ENCODE measurements at places on chromosomes 2 and 18.

GRCh38 chr2:123566291-123566946 lies 458.7 kb upstream of the CNTNAP5 start:
- no peak for DNase-seq

GRCh38 chr18:54671291-54671881 lies 80.3 kb downstream of the DYNAP start:
- DNase-seq = peak; percentile 50

DNA sequence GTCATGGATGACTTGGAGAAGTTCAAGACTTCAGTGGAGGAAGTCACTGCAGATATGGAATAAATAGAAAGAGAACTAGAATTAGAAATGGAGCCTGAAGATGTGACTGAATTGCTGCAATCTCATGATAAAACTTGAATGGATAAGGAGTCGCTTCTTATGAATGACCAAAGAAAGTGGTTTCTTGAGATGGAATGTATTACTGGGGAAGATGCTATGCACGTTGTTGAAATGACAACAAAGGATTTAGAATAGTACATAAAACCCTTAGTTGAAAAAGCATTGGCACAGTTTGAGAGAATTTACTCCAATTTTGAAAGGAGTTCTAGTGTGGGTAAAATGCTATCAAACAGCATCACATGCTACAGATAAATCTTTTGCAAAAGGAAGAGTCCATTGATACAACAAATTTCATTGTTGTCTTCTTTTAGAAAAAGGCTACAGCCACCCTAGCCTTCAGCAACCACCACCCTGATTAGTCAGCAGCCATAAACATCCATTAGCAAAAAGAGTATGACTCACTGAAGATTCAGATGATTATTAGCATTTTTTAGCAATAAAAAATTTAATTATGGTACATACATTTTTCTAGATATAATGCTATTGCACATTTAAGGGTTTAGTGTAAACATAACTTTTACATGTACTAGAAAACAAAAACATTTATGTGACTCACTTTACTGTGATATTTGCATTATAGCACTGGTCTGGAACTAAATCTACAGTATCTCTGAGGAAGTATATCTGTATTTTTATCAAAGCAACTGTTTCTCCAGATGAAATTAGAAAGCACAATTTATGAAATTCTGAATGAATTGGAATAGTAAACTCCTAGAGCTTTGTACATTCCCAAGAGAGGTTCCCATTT lies 110.5 kb upstream of the TACR1 start:
- no peak for DNase-seq

- peak; percentile 75 for DNase-seq
These were observed 100.5 kb upstream of the UNC80 start for GRCh38 chr2:209671020-209671680.

- no peak for DNase-seq
These were observed 37.0 kb upstream of the MTCL1 start for GRCh38 chr18:8668381-8668780.

- DNase-seq = no peak
These were observed 121.2 kb downstream of the SATB2 start for GRCh38 chr2:199336546-199336945.

GRCh38 chr18:58871514-58872420 lies 7.1 kb downstream of the ZNF532 start:
- DNase-seq = no peak

GRCh38 chr18:35467624-35468016 lies 30.1 kb downstream of the INO80C start:
- no peak for DNase-seq

DNA sequence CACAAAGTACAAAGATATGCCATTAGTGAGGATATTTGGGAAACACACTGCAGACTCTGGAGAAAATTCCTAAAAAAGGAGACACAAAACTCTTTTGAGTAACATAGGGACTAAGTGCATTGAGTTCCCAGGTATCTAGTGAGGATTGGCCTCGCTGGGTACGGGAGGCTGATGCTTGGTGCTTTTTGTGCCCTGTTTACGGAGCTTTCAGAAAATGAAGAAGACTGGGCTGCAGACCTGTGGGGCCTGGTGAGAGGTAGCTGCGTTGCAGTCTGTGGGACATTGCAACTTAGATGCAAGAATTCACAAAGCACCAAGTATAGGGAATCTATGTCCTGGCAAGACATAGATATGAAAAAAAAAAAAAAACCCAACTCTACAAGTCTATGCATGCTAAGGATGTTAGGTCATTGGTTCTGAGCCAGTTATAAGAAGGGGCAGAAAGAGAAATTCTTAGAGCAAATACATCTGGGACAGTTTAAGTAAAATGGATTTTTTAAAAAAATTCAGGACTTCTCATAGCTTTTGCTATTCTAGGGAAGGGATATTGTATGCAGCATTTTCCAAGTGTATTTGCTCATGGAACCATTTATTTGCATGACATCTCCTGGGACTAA lies 156.0 kb downstream of the SLC4A3 start:
- DNase-seq = no peak

- peak; percentile 19 for DNase-seq
These were observed 79.2 kb upstream of the SETBP1 start for GRCh38 chr18:44601447-44601846.

DNA sequence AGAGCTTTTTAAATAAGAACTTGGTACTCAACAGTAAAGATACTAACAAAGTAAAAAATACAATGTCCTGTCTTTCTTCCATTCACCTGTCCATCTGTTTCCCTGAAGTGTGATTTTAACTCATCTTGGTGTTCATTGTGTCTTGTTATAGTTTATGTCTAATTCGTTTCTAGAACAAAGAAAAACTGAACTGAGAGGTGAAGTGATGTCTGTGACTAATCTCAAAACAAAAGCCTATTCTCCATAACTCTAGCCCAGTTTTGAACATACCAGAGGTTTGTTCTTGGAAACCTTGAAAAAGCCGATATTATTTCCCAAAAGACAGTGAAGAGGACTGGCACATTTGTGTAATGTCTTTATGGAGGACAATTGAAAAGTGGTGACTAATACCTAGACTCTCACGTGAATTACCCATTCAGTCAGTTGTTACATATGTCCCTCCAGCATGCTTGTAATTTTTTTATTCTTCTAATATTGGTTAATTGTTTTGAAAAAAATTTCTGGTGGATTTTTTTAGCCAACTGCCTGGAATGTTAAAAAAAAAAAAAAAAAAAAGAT lies 725.8 kb downstream of the SATB2 start:
- DNase-seq = no peak

GRCh38 chr2:2547911-2548310 lies 216.8 kb upstream of the MYT1L start:
- no peak for DNase-seq

DNA sequence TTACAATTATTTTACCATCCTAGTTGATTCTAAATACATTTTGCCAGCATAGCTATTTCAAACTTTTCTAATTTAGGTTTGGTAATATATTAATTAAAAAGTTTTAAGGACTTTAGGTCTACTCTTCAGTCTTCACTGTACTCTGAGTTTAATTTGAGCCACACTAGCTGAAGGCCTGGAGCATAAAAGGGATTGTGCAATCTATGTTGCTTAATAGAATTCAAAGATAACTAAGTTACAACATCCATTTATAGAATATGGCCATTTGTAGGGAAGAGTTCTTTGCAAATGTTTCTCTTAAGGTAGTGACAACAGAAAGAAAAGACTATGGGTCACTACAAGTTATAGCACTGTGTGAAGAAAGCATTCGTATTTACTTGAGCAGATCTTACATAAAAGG lies 702.2 kb upstream of the NRXN1 start:
- no peak for DNase-seq

DNA sequence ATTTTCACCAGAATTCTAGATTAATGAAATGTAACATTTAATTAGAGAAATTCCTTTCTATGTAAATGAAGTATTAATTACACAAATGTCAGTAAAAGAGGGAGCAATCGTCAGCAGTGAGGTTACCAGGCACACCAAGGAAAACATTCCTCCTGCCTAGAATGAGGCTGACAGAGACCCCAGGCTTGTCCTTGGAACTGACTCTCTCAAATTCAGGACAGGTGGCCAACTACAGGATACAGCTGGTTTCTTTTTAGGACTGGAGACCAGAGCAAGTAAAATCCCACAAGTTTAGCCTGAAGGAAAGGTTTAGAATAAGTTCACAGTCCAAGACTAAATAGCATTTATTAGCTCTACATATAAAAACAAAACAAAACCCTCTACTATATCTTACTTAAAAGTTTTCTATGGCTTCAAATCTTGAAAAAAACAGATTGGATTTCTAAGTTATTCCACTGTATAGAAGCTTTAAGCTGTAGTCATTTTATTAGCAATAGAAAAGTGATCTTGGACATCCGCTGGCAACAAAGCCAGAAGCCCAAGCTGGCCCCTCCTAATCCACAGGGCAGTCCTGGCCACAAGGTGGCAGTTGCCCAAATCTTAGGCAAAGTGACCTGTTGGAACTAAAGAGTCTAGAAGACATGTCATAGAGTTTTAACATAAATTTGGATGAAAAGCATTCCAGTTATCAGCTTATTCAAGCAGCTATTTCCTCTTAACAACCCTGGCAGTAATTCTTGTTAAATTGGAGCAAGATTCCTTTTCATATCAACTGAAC lies 81.0 kb downstream of the SP3 start:
- DNase-seq = no peak

DNA sequence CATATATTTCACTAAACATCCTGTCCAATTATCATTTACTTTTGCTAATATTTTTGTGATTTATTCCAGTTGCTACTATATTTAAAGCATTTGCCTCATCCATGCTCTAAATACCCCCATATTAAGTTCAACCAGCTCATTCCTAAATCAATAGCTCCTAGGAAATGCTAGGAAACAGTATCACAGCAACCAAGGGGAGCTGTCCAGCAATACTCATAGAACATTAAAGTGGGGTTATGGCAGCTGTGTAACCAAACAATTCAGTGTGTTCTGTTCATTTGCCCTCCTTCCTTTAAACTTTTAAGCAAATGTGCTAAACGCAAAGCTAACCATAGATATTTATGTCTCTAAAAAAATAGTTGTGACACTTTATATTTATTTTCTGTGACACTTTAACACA lies 41.1 kb downstream of the ACVR1C start:
- no peak for DNase-seq

DNA sequence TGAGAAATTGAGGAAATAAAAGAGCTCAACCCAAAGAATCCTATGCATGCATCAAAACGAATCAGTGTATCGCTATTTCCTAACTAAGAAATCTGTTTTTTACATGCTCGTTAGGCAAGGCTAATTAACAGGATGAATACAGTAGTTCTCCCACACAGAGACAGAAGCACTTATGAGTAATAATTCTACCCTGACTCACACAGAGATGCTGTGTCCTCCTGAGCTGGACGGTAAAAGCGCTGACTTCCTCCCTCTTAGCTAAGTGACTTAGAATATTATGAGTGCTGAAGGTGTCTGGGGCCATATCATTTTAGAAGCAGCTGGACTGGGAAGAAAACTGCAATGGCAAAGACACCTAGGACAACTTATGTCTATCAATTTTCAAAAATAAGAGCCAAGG lies 18.5 kb downstream of the PLEKHM3 start:
- no peak for DNase-seq

GRCh38 chr2:54262015-54262765 lies 6.2 kb upstream of the TSPYL6 start:
- DNase-seq = no peak

GRCh38 chr2:70182689-70183088 lies 8.1 kb downstream of the C2orf42 start:
- no peak for DNase-seq

- DNase-seq = no peak
These were observed 289.8 kb upstream of the UBE2E3 start for GRCh38 chr2:180690611-180691010.

All from NCI-H1105 treated with DMSO at 0.1 percent for 48 hours (cell line).